A172 (cell line): ENCODE measurements at places on chromosomes 13 and 19. TPM values are rescaled to one million over a fixed set of nuclear protein-coding genes. Genes with fewer than 3 reads are reported as not detected.

DNA sequence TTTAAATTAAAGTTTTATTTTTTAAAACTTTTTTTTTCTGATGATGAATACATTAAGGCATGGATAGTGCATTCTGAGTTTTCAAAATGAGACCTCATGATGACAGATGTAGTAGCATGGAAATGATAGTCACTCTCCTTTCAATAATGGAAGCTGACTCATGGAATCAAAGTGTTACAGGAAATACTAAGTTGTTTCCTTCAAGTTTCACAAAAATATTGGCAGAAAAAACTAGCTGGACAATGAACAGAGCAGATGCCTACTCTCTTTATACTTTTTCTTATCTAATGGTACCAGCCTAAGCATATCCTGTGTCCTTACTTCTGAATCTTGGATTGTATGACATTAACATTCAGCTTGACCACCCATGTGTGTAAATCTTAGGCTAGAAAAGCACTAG is 1337.3 kb downstream of the PCDH9 start:
- no peak for DNase-seq

- DNase-seq, result peak; percentile 8
These were observed 958 bp upstream of the OBI1 start for GRCh38 chr13:78659732-78660494.

DNA sequence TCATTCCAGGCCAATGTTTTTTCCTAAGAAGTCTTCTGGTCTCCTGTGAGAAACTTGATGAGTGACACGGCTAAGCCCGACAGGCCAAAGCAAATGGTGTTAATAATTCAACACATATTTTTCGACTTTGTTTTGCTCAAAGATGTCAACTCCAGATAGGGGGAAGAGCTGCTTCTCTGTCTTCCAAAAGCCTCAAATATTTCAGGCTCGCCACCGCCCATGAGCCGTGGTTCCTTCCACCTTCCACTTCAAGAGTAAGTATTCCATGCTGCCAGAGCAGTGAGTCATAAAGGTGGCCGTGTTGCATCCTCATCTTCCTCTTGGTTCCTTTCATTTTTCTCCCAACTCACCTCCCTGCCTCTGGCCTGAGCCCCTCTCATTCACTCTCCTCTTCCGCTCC is 272.6 kb downstream of the EFNB2 start:
- DNase-seq, result no peak

DNA sequence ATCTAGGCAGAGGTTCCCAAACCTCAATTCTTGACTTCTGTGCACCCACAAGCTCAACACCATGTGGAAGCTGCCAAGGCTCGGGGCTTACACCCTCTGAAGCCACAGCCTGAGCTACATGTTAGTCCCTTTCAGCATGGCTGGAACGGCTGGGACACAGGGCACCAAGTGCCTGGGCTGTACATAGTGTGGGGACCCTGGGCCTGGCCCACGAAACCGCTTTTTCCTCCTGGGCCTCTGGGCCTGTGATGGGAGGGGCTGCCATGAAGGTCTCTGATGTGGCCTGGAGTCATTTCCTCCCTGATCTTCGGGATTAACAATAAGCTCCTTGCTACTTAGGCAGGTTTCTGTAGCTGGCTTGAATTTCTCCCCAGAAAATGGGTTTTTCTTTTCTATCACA is 108.1 kb downstream of the HS6ST3 start:
- DNase-seq, result no peak

- peak; percentile 41 for DNase-seq
These were observed 22.8 kb downstream of the HAUS8 start for GRCh38 chr19:17052439-17052838.

Gene ARHGEF7
- total RNA-seq, result 18.7 and 26.9 TPM in 2 replicates

Gene GRK1
- total RNA-seq, result not detected in 2 replicates

- DNase-seq, result no peak
These were observed 14.8 kb downstream of the TBC1D4 start for GRCh38 chr13:75467040-75467728.

DNA sequence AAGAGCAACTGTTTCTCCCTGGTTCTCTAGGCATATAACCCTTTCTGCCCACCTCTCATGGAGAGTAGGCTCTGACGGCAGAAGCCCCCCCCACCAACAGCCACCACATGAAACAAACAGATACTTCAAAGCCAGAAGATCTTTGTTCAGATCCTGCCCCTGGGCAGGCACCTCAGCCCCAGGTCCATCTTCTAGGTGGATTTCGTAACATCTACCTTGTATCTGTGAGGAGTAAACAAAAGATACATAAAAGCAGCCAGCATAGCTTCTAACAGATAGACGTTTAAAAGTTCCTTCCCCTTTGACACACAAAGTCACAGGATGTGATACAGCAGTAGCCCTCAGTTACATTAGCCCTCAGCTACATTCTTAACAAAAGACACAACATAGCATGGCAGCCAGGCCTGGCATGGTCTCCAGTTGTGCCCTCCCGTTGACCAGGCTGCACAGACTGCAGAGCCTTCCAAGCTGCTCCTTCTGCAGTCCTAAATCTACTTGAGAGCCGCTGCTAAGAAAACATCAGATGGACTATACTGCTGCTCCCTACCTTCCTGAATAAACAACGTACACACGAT is 35.4 kb downstream of the BRD4 start:
- no peak for DNase-seq

Gene IL11
- total RNA-seq, result 8.4 and 9.4 TPM in 2 replicates

Gene CNN1
- 0.78 and 1.9 TPM in 2 replicates for total RNA-seq

Gene ZNF888
- total RNA-seq, result 6.6 and 7.8 TPM in 2 replicates

Gene NAPSA
- 0.07 and 0.16 TPM in 2 replicates for total RNA-seq

GRCh38 chr13:86174622-86175021 is 375.4 kb upstream of the SLITRK6 start:
- DNase-seq, result no peak

Gene CRLF1
- total RNA-seq, result 29.3 and 55.9 TPM in 2 replicates

Gene CPB2
- not detected in 2 replicates for total RNA-seq

DNA sequence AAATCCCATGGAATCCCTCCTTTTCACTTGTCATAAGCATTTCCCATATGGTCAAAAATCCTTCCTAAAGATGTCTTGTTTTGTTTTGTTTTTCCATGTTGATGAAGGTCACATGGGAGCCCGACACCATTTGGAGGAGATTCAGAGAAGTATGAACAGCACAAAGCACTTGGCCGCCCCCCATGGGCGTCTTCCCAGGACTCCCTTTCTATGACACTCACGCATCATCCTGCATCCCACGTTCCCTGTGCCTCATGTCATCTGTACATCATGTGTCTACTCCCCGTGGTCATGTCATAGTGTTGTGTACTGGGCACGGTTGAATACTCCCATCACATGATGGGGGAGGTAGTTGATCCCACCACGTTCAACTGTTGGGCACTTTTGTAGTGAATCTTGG is 2.0 kb downstream of the ZSCAN1 start:
- DNase-seq, result no peak

Gene PGLYRP2
- total RNA-seq, result not detected in 2 replicates

- DNase-seq, result peak; percentile 83
These were observed 2.8 kb upstream of the LMO7 start for GRCh38 chr13:75633285-75633684.

DNA sequence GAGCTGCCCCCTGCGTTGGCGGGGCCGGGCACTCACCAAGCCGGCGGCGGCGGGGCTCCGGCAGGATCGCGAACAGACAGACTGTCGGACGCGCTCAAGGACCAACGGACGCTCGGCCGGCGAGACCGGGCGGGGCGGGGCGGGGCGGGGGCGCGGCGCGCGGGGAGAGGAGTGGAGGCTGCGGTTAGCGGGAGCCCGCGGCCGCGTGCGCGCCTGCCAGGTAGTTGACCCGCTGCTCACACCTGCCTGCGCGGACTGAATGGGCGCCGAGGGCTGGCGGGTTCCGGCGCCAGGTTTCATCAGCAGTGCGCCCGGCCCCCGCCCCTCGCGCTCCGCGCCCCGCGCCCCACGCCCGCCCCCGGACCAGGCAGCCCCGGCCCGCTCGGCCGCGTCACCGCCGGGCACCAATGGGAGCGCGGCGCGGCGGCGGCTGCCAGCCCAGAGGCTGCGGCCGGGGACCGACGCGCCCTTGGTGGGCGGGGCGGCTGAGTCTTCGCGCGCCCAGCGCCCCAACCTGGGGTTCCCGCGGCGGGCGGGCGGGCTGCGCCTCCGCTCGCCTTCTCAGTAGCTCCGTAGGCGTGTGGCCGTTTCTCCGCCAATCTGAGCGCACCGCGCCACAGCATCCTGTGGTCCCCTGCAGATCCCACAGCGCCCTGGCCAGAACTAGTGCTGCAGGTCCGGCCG is at the start of gene SLC7A1:
Gene SLC7A1, minus strand, starts transcription at position 309 of the 684 bp plus-strand sequence. CDS start 59,500 bp downstream, outside the sequence.
- peak; percentile 66 for DNase-seq

DNA sequence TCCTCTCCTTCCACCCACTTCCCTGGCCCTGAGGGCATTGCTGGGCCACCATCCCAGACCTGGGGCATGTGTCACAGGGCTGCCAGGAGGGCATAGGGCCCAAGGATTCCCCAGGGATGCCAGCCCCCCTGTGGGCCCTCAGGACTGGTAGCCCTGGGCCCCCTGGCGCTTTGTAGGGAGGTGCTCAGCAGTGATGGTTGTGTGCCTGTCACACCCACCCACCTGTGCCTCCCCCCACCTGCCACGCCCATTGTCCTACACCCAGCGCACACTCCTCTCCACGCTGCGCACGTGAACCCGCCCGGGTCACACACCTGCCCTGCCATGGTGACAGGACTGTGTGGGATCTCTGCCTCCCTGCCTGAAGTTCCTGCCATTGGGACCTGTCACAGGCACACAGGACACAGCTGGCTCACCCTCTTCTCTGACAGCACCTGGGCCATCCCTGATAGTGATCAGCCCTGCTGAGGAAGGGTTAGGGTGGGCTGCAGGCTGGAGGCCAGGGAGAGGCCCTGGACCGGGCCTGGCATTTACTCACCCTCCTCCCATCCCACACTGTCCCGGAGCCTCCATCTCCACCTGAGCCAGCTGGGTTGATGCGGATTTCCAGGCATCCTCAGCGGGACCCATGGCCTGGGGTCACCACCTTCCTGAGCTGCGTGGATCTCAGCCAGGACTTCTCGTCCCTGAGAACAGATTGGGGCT is 23.9 kb downstream of the WTIP start:
- no peak for DNase-seq

- no peak for DNase-seq
These were observed 647 bp downstream of the RNF225 start for GRCh38 chr19:58395979-58396627.

DNA sequence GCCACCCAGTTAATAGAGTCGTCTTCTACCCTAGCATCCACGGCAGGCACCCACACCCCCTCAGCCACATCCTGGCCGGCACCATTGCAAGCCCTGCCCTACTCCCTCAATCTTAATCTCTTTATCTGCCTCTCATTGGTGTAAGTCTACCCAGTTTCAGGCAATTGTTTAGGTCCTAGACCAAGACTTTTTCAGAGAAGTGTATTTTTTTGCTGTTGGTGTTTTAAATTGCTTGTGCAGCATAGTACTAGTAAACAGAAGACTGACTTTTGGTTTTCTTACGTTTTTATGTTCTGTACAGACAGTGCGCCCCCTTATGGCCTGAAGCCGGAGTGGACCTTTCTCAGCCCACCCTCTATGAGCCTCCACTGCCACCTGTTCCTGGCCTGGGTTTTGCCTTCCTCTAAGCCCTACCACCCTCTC is 2.3 kb upstream of the LCP1 start:
- no peak for DNase-seq

DNA sequence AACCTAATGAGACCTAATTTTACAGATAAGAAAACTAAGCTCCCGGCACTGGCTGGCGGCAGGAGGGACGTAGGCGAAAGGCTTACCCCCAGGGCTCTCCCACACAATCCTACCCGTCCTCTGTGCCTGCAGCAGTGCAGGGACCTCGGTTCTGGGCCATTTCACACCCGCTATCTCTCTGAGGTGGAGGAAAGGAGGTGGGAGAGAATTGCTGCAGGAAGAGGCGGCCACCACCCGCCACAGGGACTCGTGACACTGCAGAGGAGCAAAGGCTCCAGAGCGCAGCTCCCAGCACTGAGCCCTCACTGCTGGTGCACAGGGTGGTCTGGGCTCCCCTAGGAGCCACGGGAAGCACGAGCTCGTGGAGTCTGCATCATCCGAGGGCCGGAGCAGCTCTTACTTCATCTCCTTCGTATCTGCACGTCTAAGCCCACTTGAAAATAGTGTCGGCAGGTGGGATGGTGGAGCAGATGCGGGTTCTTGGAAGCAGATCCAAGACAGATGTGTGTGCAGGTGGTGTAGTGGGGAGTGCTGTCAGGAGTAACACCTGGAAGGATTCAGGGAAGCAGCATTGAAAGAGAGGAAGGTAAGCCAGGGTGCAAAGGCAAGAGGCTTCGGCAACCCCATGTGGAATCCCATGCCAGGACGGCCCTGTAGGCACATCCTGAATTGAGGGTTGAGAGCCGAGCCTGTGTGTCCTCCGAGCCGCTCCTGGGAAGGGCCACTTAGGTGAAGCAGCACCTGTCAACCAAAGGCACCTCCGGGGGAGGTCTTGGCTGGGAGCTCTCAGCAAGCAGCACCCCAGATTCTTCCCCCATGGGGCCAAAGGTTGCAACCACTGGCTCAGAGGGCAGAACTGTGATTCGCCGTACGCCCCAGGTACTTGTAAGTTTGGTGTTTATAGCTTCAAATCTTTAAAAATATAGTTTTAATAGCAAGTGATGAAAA is 115.8 kb upstream of the SPACA7 start:
- DNase-seq, result no peak

Gene CDC42EP5
- 17.2 and 19.1 TPM in 2 replicates for total RNA-seq

GRCh38 chr13:30697177-30697953 is 38.0 kb upstream of the ALOX5AP start:
- no peak for DNase-seq

Gene GNA15
- total RNA-seq, result 0.19 and 0.26 TPM in 2 replicates

Gene SHISA7
- total RNA-seq, result not detected in 2 replicates

Gene RFPL4AL1
- 1.6 TPM in 1 of 2 replicates, not detected in the other for total RNA-seq

Gene NDUFB7
- total RNA-seq, result 340 and 446 TPM in 2 replicates

GRCh38 chr13:47114030-47114429 is 217.2 kb upstream of the HTR2A start:
- peak; percentile 39 for DNase-seq

DNA sequence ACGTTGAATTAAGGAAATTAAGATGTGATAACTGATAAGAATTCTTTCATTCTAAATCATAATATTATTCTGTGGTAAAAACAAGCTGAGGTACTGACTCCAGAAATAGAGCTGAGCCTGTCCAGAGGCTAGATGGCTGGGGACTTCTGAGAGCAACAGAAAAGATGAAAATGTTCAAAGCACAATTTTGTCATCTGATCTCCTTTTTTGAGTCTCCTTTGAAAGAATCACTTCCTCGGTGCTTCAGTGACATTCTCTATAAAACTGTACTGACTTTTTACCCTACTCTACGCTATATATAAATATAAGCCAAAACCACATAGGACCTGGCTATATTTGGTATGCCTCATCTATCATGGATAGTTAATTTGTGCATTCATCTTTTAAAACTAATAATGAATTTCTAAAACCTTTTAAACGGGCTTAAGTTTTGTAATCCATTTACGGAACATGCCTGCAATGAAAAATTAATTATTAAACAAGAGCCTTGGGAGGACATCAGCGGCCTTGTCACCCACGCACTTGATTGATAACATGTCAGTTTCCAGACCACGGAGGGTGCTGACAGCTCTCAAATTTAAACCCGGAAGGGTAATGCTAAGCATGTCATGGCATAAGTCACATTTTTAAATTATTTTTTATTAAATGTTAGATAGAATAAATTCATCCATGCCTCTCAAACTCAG is 235.5 kb downstream of the PCDH9 start:
- DNase-seq, result no peak
